ENCODE measurements at places on chromosomes 3 and 15. TPM values are rescaled to one million over a fixed set of nuclear protein-coding genes. Genes with fewer than 3 reads are reported as not detected.

DNA sequence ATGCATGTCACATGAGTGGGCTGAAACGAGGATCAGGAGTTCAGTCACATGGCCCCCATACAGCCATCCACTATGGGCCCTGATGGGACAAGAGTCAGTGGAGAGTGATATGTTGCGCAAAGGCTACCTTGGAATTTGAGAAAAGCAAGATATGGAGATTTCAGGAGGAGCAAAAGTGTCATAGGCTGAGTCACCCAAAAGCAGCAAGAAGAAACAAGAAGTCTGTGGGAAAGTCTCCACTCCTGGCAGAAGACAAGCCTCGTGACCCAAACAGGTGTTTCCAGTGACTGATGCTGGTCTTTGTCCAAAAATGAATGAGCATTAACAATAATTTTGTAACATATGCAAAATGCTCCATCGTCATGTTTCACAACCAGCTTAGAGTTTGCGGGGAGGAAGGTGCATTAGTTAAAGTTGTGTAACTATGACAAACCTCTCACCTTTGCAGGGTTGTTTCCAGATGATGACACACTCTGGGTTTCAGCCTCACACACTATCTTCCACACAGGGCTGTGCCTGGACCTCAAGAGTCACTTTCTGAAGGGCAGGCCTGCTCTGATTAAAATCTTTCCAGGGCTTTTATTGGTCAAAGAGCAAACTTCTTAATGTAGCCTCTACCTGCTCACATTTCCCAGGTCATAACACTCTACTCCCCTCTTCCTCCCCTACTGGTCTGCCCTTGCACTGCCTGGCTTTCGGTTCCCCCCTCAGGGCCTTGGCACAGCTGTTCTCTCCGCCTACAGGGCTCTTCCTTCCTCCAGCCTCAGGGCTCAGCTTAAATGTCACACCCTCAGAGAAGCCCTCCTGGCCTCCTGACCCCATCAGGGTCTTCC lies 3.9 kb upstream of the DNASE1L3 start:
- no peak overlapping the region for H3K4me3 ChIP-seq
- DNase-seq, result no peak
- H3K36me3 ChIP-seq, result no peaks in the 10 kb centered on the region

GRCh38 chr3:186815435-186815834 lies 9.2 kb upstream of the RFC4 start:
- H3K4me3 ChIP-seq, result no peak overlapping the region
- H3K27me3 ChIP-seq, result peaks cover 2% of the 10 kb centered on the region
- DNase-seq, result no peak

The PRC1 gene
- 196 TPM for total RNA-seq

The SNURF gene
- 7.3 TPM for total RNA-seq

- no peak for DNase-seq
- no peaks in the 10 kb centered on the region for H3K4me1 ChIP-seq
- no peak overlapping the region for H3K27ac ChIP-seq
- no peaks in the 10 kb centered on the region for H3K27me3 ChIP-seq
Observed at GRCh38 chr3:85170646-85171045, 211.9 kb downstream of the CADM2 start.

DNA sequence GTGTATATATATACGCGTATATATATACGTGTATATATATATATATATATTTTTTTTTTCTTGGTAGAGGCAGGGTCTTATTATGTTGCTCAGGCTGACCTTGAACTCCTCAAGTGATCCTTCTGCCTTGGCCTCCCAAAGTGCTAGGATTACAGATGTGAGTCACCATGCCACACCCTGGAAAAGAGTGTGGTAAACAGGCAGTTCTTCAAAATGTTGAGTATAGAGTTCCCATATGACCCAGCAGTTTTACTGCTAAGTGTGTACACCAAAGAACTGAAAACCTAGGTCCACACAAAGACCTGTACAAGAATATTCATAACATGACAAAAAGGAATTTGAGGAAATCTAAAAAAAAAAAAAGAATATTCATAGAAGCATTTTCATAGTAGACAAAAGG lies 71.8 kb upstream of the GCNT3 start:
- H3K4me1 ChIP-seq, result peaks cover 14% of the 10 kb centered on the region
- H3K27ac ChIP-seq, result no peak overlapping the region
- H3K4me3 ChIP-seq, result no peak overlapping the region
- H3K36me3 ChIP-seq, result no peaks in the 10 kb centered on the region

The MESP2 gene
- not detected for total RNA-seq

The ZPLD1 gene
- total RNA-seq, result not detected

DNA sequence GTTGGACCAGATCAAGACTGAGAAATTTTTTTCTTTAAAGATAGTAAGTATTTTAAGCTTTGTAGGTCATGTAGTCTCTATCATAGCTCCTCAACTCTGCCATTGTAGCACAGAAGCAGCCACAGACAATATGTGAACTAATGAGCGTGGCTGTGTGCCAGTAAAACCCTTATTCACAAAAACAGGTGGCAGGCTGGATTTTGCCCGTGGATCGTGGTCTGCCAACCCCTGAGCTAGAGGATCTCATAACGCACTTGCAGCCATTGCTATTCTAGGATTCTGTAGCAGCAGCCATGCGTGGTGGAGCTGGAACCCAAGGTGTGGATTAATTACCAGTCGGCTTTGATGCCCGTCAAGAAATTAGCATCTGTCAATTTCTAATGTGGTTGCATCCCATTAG lies 68.7 kb upstream of the PLXNA1 start:
- no peak for DNase-seq
- H3K4me3 ChIP-seq, result no peak overlapping the region

DNA sequence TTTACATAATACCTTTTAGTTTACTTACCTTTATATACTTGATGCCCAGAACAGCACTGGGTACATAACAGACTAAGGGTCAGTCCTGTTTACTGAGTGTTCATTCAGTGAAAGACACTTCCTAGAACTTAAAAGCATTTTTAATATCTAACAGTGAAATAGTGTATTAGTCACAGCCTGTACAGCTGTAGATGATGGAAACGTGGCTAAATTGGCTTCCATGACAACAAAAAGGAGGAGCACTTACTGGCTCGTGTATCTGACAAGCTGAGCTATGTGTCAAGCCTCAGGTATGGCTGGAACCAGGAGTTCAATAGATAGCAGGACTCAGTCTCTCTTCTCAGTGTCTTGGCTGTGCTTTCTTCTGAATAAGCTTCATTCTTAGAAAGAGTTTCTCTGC lies 40.2 kb downstream of the CMTM8 start:
- H3K4me3 ChIP-seq, result no peak overlapping the region
- peaks cover 2% of the 10 kb centered on the region for H3K4me1 ChIP-seq
- no peak for DNase-seq
- H3K27me3 ChIP-seq, result no peaks in the 10 kb centered on the region
- H3K27ac ChIP-seq, result no peak overlapping the region

DNA sequence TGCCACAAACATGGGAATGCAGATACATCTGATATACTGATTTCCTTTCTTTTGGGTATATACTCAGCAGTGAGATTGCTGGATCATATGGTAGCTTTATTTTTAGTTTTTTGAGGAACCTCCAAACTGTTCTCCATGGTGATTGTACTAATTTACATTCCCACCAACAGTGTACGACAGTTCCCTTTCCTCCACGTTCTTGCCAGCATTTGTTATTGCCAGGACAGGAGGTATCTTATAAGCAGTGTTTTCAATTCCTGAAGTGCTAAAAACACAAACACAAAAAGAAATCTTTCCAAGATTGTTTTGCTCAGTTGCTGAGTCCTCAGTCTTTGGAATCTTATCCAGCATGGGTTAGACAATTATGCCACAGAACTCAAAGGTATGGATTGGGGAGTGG lies 13.5 kb downstream of the GTF2E1 start:
- no peaks in the 10 kb centered on the region for H3K27me3 ChIP-seq
- DNase-seq, result no peak
- no peak overlapping the region for H3K27ac ChIP-seq
- H3K36me3 ChIP-seq, result peaks cover 68% of the 10 kb centered on the region

- no peak for DNase-seq
- peaks cover 52% of the 10 kb centered on the region for H3K4me1 ChIP-seq
- no peak overlapping the region for H3K4me3 ChIP-seq
- H3K27ac ChIP-seq, result no peak overlapping the region
- peaks cover 2% of the 10 kb centered on the region for H3K27me3 ChIP-seq
Observed at GRCh38 chr3:38036286-38036685, 2.7 kb upstream of the DLEC1 start.

The TMEM212 gene
- not detected for total RNA-seq

The SAMD7 gene
- not detected for total RNA-seq

GRCh38 chr3:60188803-60189202 lies 1062.4 kb downstream of the FHIT start:
- H3K4me3 ChIP-seq, result no peak overlapping the region
- H3K36me3 ChIP-seq, result peaks cover 13% of the 10 kb centered on the region
- H3K4me1 ChIP-seq, result peaks cover 38% of the 10 kb centered on the region
- no peak for DNase-seq

GRCh38 chr15:49644364-49644794 lies 23.5 kb downstream of the DTWD1 start:
- H3K36me3 ChIP-seq, result peaks cover 11% of the 10 kb centered on the region
- H3K4me1 ChIP-seq, result no peaks in the 10 kb centered on the region
- DNase-seq, result no peak

- no peaks in the 10 kb centered on the region for H3K27me3 ChIP-seq
- H3K27ac ChIP-seq, result no peak overlapping the region
- H3K4me3 ChIP-seq, result no peak overlapping the region
Observed at GRCh38 chr3:66211779-66212178, 9.0 kb upstream of the SLC25A26 start.

The LAMB2 gene
- not detected for total RNA-seq

The FETUB gene
- not detected for total RNA-seq
